Fibroblast of villous mesenchyme (primary cell): ENCODE measurements at places on chromosomes 3 and 15. TPM values are rescaled to one million over a fixed set of nuclear protein-coding genes. Genes with fewer than 3 reads are reported as not detected.

Gene LAMB2
- 369 and 378 TPM in 2 replicates for total RNA-seq

Gene TPRG1
- 1.3 and 3.5 TPM in 2 replicates for total RNA-seq

Gene SLC12A1
- total RNA-seq = not detected in 2 replicates

Gene B2M
- 2,255 and 2,821 TPM in 2 replicates for total RNA-seq

Gene AMIGO3
- 0.43 and 1.6 TPM in 2 replicates for total RNA-seq

Gene TGM5
- not detected in 2 replicates for total RNA-seq

Gene TRIM42
- total RNA-seq = not detected in 2 replicates

Gene CNTN4
- 6.9 and 9.0 TPM in 2 replicates for total RNA-seq

Gene CD86
- total RNA-seq = not detected in 2 replicates

Gene FGD5
- under 0.01 TPM in 1 of 2 replicates, not detected in the other for total RNA-seq

Gene PLA2G4B
- 0.97 and 1.3 TPM in 2 replicates for total RNA-seq

Gene GABRA5
- 0.32 and 0.43 TPM in 2 replicates for total RNA-seq

Gene AHSG
- total RNA-seq = not detected in 2 replicates

Gene UCN2
- total RNA-seq = 6.0 and 11.9 TPM in 2 replicates

Gene CIB2
- total RNA-seq = 4.8 and 11.7 TPM in 2 replicates

Gene SMCO1
- under 0.01 TPM in 1 of 2 replicates, not detected in the other for total RNA-seq

Gene CDCP1
- total RNA-seq = 10.4 and 20.6 TPM in 2 replicates

Gene CACNA2D3
- total RNA-seq = 3.2 and 4.3 TPM in 2 replicates

Gene LINGO1
- total RNA-seq = not detected in 2 replicates

Gene COLQ
- total RNA-seq = 0.43 and 0.64 TPM in 2 replicates

Gene CCDC39
- under 0.01 TPM in 1 of 2 replicates, not detected in the other for total RNA-seq

Gene TTLL13
- total RNA-seq = under 0.01 and 0.32 TPM in 2 replicates

Gene ITGA11
- 87.7 and 159 TPM in 2 replicates for total RNA-seq

Gene TRH
- not detected in 2 replicates for total RNA-seq

Gene LRRC28
- total RNA-seq = 22.5 and 27.6 TPM in 2 replicates

Gene KNG1
- total RNA-seq = not detected in 2 replicates

Gene SEMA3G
- total RNA-seq = 0.32 TPM in 1 of 2 replicates, not detected in the other

Gene SCG5
- total RNA-seq = 8.7 and 17.7 TPM in 2 replicates

Gene ACAP2
- 72.5 and 91.1 TPM in 2 replicates for total RNA-seq

Gene DNAJC19
- 23.2 and 42.3 TPM in 2 replicates for total RNA-seq

Gene RARRES1
- total RNA-seq = 6.4 and 8.2 TPM in 2 replicates

Gene IMPG2
- total RNA-seq = 0.32 and 0.43 TPM in 2 replicates
